Dorsolateral prefrontal cortex (tissue), 122 donors: ENCODE measurements at places on chromosomes 1 and 21.

DNA sequence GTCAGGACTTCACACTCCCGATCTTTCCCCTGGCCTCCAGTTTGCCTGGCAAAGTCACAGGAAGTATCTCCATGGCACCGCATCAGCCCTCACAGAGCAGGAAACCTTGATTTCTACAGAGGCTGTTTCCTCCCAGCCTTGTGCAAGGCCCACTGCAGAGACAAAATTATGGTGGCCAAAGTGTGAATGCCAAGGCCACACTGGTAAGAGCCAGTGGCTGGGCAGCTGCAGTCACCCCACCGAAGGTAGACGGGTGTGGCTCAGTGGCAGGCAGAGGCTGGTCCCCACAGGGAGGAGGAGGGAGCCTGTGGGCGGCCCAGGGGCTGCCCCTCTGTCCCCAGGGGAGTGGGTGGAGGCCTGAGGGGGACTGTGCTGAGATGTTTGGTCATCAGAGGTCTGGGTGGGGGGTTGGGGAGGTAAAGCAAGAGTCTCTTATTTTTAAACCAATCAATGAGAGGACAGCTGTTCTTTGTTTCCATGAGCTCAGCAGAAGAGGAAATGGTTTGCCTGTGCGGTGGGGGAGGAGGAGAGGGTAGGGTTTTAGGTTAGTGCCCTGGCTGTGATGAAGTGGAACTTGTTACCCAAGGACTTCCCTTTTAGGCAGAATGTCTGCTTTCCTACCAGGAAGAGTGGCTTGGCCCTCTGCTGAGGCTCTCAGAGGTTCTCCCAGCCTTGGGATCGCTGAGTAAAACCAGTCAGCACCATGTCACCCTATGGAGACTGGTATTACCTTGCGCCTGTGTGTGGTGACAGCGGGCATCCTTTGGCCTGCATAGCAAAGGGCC is 18.0 kb upstream of the BTG2 start:
- DNase-seq, result no peak

- DNase-seq, result peak; percentile 71
Observed at GRCh38 chr1:156122519-156123355, 8.2 kb downstream of the LMNA start.

DNA sequence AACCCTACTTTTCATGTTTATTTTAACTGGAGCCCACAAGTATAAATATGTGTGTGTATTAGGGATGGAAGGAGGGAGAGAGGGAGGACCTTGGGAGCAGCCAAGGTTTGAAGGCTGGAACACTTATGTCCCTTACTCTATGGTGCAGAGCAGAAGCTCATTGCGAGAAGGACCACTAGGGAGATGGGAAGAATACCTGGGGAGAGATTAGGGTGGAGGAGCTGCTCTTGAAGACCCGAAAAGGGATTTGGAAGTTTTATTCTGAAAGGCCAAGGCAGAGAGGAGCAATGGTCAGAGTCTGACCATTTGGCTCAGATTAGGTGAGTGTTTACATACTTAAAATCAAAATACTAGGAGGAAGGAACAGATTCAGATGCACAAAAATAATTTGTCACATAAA is 8.1 kb downstream of the CD2 start:
- no peak for DNase-seq

- no peak for DNase-seq
Observed at GRCh38 chr1:38153066-38153777, 106.6 kb upstream of the POU3F1 start.

DNA sequence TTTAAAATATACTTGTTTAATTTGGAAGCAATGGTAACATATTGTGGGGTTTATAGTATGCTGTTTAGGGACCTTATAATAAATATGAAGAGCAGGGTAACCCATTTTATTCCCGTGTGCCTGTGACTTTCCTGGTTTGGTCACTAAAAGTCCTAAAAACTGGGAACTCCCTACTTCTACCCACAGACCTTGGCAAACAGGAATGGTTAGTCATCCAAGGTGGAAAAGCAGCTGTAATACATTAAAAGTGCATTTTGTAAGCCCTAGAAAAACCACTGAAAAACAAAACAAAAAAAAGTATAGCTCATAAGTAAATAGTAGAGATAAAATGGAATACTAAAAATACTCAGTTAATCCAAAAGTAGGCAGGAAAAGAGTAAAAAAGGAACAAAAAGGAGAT is 538.9 kb downstream of the LMO4 start:
- DNase-seq, result no peak

- peak; percentile 45 for DNase-seq
Observed at GRCh38 chr1:108817016-108817415, 39.9 kb downstream of the AKNAD1 start.

DNA sequence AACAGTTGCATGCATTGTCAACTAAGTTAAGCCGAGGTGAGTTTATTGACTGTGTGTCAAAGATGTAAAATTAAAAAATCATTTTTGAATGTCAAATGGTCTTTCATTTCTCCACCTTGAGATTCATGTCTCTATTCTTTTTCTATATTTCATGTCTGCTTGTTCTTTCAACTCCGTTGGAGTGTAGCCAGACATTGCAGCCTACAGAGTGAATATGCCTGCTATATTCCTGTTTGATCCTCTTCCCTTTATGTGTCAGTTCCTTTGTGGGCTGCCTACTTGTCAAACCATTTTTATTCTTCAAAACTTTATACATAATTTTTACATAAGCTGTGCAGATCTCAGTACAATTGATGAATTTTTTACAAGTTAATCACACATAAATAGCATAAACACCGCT is 1325.8 kb upstream of the PRMT6 start:
- no peak for DNase-seq

DNA sequence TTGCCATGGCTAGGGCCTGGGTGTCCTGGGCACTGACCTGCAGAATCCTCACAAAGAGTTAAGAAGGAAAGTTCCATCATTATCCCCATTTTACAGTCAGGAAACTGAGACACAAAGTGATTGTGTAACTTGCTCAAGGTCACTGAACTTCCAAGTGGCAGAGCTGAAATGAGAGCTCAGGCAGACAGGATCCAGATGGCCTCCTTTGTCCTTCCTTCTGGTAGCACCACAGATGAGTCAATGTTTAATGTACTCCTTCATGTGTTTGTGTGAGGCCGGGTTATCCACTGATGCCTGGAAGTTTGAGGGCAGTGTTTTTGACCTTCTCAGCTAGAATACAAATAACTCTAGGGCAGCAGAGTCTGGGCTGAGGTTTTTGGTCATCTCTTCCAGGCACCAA is 207.0 kb downstream of the TNR start:
- no peak for DNase-seq

DNA sequence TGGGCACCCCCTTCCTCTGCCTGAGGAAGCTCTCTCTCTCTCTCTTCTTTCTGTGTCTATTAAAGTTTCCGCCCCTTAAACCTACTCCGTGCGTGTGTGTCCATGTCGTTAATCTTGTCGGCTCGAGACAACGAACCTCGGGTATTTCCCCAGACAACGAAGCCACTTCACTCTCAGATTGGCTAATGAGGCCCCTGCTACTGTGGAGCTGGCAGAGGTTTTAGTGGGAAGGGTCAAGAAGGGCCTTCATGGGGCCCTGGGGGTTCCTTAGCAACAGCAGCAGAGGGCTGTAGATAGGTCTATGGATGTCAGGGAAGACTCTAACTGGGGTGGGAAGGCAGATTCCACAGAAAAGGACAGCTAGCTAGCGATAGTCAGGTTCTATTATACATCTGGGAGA is 239.8 kb upstream of the RAB4A start:
- no peak for DNase-seq

- DNase-seq, result no peak
Observed at GRCh38 chr1:89545264-89546038, 20.8 kb downstream of the LRRC8B start.

DNA sequence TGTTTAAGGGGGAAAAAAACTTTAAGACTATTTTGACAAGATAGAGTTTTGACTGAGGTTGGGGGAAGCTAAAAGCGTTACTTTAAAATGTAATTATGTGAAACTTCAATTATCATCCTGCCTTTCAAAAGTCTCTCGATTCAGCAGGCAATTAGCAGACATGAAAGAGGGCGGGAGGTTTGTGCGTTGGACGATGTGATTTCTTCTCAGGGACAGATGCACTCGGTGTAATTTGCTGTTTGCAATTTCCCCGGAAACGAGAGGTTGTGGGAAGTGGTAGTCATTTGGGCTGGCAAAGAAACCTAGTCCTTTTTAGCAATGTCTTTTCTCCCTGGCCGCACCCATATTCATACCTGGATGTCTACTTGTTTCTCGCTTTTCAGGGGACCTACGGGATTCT is 27.1 kb downstream of the KAZN start:
- DNase-seq, result no peak

DNA sequence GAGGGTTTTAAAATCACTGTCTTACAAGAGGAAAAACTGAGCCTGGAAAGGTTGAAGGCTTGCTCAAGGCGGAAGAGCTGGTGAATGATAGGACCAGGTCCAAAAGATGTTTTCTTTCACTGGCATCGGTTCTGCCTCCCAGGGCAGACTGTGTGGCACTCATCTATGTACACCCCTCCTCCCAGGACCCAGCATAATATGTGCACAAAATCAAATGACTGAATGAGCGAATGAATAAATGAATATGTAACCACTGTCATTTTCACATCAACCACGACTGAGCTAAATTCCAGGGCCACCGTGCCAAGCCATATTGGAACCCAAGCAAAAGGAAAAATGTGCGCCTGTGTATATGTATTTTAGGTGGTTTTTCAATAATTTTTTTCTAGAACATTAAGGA is 99.3 kb upstream of the ZBTB40 start:
- DNase-seq, result no peak

- no peak for DNase-seq
Observed at GRCh38 chr1:168485048-168485447, 58.7 kb downstream of the XCL2 start.

GRCh38 chr21:42243026-42243425 is 24.1 kb downstream of the ABCG1 start:
- no peak for DNase-seq

GRCh38 chr1:21397813-21398188 is 42.1 kb upstream of the NBPF3 start:
- peak; percentile 45 for DNase-seq

- no peak for DNase-seq
Observed at GRCh38 chr1:229171934-229172333, 99.0 kb upstream of the RAB4A start.

- no peak for DNase-seq
Observed at GRCh38 chr1:246043556-246043955, 463.5 kb downstream of the SMYD3 start.

- no peak for DNase-seq
Observed at GRCh38 chr1:41440321-41441085, 44.0 kb downstream of the EDN2 start.

DNA sequence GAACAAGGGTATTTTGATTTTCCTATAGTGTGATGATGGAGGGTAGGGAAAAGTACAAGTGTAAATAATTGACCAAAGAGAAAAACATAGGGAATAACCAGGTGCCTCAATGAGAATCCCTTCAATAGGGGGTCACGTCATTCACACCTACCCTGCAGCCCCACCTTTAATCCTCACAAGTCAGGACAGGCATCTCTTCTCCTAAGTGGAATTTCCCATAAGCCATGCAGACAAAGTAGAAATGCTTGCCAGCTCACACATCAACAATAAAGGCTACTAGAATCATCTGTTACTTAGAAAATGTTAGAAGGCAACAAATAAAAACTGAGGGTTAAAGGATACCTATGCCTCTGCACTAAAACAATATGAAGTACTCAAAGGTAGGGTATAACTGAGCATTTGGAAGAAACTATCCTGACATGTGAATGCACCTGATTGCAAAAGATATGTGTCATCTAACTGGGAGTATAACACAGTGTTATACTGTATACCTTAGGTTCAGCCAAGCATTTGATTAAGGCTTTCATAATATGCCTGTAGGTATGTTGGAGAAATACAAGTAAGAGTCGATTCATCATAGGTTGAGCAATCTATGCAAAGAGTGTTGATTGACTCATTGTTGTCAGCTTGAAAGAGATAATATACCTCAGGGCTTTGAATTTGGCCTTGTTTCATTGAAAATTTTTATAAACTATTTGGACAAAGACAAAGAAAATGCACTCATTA is 32.4 kb upstream of the ATP1A1 start:
- DNase-seq, result no peak

DNA sequence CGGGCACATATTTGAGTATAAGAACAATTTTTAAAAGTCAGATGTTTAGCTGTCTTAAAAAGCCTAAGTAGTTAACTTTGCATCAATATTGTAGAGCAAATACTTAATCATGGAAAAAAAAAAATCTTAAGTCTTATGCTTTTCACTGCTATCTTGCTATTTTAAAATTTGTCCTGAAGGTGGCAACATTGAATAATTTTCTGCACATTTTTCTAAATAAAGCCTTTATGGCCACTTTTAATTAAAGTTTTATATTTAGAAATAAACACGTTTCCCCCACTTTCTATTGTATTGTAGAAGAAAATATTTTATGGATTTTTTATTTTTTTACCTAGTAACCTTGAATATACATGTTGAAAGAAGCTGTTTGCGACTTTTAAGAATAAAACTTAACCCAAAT is 198.8 kb downstream of the AMY1C start:
- DNase-seq, result no peak

DNA sequence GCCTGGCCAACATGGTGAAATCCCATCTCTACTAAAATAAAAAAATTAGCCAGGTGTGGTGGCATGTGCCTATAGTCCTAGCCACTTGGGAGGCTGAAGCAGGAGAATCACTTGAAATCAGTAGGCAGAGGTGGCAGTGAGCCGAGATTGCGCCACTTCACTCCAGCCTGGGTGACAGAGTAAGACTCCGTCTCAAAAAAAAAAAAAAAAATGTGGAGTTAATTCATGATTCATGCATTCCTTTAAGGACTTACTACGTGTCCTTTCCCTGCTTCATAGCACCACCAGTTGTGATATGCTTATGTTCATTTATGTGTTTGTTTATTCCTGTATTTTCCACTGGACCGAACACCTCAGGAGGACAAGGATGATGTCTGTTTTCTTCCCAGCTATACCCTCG is 12.7 kb upstream of the PRELP start:
- DNase-seq, result no peak

DNA sequence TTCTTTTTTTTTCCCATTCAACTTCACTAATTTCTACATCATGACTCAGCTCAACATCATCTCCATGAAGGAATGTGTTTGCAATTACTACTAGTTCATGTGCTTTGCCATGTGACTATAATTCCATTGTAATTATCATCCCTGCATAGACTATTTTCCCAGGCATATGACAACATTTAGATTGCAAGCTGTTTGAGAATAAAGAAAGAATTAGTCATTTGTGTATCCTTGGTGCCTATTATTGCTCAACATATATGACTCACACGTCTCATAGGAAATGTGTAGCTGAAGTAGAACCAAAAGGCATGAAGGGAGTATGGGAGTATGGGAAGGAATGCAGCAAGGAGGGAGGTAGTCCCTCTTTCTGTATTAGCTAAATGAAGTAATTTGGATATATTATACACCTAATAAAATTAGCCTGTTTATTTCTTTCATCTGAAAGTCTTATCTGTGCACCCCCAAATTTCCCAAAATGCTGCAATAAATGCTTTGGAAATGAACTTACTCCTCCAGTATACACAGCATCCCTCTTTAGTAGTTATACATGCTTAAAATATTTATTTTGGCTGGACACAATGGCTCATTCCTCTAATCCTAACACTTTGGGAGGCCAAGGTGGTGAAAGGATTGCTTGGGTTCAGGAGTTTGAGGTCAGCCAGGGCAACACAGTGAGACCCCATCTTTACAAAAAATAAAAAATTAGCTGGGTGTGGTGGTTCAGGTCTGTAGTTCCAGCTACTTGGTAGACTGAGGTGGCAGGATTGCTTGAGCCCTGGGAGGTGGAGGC is 316.9 kb upstream of the ADGRL4 start:
- no peak for DNase-seq
